Germinal center (tissue), 1 donor: ENCODE measurements at places on chromosomes 6 and 20.

- no peak for DNase-seq
These were observed 1.3 kb upstream of the KIAA0408 start for GRCh38 chr6:127460465-127460864.

GRCh38 chr6:170529839-170530469 is 23.2 kb downstream of the PSMB1 start:
- peak; percentile 73 for DNase-seq

DNA sequence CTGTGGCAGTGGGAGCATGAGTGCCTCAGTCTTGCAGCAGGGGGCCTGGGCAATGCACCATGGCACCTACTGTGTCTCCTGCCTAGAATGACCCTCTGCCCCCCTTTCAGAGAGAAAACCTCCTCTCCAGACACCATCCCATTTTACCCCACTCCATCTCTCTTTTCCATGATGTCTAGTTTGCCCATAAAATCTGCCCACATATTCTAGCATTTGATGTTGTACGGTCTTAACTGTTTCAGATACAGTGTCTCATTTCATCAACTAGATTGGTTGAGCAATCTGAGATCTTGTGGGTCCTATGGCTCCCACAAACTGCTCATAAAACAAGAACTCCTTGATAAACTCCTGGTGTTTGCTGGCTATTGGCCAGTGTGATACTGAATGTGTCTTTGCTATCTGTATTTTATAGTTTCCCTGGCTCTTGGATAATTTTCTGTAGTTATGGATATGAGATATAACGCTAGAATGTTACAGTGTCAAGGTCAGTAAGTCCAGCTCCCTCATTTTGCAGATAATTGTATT is 8.1 kb downstream of the PNPLA1 start:
- DNase-seq: no peak

- no peak for DNase-seq
These were observed 37.1 kb downstream of the MAN1A1 start for GRCh38 chr6:119312441-119312840.

DNA sequence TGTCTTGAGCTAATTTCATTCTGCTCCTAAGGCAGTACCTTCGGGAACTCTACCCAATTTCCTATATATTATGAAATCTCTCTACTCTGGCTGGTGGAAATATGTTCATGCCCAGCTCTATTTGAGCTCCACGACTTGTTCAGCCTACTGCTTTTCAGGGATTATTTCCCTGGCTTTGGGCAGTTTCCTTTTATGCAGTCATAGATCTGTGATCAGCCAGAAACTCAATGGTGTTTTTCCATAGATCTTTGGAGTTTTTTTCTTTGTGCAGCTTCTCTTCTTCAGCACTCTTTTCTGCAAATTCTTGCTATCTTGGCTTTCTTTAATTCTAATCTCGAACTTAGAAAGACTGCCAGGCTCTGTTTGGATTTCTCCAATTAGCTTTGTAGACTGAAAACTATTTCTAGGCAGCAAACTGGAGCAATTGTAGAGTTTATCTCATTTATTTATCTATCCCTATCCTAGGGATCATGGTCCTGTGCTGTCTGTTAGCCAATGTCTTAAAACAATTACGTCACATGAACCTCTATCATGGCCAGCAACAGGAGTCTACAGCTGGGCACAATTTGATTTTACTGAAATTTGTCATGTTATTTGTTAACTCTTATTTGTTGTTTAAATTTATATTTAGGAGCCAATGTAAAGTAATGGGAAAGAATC is 328.4 kb downstream of the BCKDHB start:
- no peak for DNase-seq
